RPMI7951 (cell line): ENCODE measurements at places on chromosomes 12 and 14.

DNA sequence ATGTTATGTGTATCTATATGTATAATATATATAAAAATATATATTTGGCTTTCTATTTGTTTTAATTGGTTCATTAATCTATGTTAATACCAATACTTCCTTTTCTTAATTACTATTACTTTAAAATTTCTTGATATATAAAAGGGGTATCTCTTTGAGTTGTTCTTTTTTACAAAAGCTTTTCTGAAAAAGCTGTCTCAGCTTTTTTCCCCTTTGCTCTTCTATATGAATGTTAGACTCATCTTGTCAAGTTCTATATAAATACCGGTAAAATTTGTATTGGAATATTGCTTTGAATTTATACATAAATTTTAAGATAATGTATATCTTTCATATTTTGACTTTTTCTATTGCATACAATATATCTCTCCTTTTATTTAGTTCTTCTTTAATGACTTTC, 139.8 kb upstream of the FOXG1 start:
- DNase-seq: no peak

GRCh38 chr14:100155049-100155621, 4.3 kb downstream of the DEGS2 start:
- DNase-seq: no peak

- no peak for DNase-seq
These were observed 33.0 kb upstream of the TSPAN9 start for GRCh38 chr12:3044141-3044630.

DNA sequence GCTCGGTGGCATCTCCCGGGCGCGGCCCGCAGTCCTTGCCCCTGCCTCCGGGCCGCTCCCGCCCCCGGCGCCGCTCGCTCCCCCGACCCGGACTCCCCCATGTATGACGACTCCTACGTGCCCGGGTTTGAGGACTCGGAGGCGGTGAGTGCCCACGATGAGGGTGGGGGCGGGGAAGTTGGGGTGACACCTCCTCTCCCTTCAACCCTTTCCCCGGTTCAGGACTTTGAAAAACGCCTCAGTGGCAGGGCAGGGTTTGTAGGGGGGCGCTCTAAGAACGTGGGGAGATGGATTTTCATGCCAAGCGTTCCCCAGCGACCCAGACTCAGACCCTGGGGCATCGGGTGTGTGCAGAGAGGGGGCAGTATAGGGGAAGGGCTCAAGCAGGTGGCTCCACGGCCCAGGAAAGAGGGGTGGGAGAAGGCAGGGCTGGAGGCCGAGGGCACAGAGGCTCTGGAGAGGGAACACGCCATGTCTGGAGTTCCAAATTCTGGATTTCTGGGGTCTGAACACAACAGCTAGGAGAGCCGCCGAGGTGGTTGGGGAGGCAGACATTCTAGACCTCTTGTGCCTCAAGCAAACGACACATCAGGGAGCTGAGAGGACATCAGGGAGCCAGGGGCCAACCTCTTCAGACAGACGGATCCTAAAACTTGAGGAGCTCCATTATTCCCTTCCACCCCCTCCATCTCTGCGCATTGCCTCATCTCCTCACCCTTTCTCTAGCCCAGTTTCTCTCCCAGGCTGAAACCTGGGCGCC, 715 bp downstream of the CACNB3 start:
- DNase-seq: no peak

DNA sequence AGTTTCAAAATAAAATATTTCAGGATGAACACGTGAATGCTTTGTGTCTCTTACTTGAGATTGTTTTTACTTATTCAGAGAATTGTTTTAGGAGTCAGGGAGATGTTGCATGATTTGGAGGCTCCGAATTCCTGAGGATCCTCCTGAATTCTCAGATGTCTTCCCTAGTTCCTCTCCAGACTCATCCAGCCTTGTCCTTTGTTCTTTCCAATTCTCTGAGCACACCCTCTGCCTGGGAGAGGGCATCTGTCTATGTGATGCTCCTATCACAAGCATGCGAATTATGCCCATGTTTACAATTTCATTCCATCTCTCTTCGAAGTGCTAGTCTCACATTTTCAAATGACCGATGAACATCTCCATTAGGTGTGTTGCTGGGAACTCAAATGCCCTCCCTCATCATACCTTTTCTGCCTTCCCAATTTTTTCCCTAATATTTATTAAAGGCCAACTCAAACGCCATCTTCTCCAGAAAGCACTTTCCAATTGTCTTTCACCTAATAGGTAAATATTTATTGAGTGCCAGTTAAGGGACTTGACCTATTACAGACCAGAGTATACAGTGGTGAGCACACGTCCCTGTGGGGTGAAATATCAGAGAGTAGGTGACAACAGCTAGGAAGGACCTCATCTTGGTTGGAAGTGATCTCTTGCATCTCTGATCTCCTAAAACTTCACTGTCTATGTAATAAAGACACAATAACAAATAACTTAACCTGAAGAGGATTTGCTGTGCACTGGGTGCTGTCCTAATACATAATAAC, 64.4 kb downstream of the ARF6 start:
- DNase-seq: no peak

GRCh38 chr12:105986779-105987684, 151.7 kb downstream of the NUAK1 start:
- DNase-seq: peak; percentile 76
